H9 (cell line): ENCODE measurements at places on chromosomes 3 and 15. TPM values are rescaled to one million over a fixed set of nuclear protein-coding genes. Genes with fewer than 3 reads are reported as not detected.
A peak's percentile ranks its signal among the peaks of the same experiment; 100 is the strongest.

The CYP11A1 gene
- total RNA-seq: 1.7 and 2.3 TPM in 2 replicates

The HTR3D gene
- total RNA-seq: not detected in 2 replicates

The SLC7A14 gene
- total RNA-seq: 0.39 and 0.42 TPM in 2 replicates

DNA sequence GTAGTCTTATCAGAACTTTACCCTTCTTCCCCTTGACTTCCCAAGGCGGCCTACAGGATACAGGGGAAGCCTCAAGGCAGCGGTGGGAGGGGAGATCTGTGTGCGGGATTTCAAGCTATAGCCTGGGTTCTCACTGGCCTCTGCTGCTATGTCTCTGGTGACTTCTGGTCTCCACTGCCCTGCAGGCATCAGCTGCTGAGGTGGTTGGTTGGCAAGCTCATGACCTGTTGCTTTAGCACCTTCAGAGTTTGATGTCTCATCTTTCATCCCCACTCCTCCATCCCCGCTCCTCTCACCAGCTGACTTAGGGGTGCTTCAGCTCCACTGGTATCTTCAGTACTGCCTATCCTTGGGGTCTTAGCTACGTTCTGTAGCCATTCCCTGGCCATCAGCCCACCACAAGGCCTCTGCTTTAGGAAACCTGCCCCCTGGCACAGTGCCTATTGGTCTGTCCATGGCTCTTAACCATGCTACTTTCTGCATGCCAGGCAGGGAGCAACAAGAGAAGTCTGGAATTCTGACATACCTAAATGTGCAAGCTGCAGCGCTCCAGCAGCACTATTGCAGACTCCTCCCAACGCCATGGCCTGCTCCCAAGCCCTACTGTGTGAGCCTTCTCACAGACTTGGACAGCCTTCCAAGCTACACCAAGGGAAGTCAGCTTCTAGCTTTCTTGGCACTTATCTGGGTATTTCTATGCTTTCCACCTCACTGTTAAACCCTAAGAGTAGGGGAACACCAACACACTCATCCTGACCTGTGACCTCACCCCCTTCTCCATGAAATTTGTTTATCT is 1.8 kb upstream of the YEATS2 start:
- H3K27me3 ChIP-seq: no peaks in the 10 kb centered on the region
- no peaks in the 10 kb centered on the region for H3K36me3 ChIP-seq
- no peak for DNase-seq
- no peak overlapping the region for H3K4me3 ChIP-seq
- no peaks in the 10 kb centered on the region; the same call in 1 of the 2 replicates for H3K4me1 ChIP-seq

The FBXL22 gene
- total RNA-seq: 0.48 and 0.52 TPM in 2 replicates

DNA sequence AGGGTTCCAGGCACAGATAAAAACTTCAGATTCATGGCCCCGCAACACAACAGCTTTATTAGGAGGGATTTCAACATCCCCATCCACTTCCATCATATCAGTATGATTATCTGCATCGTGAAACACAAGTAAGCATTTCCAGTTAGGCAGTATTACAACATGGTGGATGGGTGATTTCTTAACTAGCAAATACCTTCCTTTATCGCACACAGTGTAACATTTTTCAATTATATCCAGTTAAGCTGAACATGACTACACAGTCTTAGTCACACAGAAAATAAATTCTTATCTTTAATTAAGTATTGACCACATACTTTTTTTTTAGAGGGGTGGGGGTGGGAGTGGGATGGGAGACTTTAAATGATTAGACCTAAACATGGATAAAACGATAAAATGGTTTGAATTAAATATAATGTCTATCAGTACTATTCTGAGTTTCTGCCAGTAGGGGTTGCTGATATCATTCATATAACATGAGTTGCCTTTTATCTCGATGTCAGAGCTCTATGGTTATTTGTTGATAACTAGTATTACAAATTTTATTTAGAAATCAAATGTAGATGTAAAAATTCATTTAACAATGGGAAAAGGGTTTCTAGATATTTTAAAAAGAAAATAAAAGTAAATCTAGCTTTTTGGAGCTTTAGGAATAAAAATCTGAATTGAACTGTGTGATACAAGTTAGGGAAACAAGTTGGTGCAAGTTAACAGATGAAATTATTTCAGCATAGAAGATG is 146.6 kb downstream of the TBL1XR1 start:
- H3K27me3 ChIP-seq: no peaks in the 10 kb centered on the region
- H3K4me3 ChIP-seq: no peak overlapping the region
- no peaks in the 10 kb centered on the region; the same call in 1 of the 2 replicates for H3K4me1 ChIP-seq
- no peak for DNase-seq
- H3K27ac ChIP-seq: no peak overlapping the region

The ONECUT1 gene
- 14.0 and 14.1 TPM in 2 replicates for total RNA-seq

DNA sequence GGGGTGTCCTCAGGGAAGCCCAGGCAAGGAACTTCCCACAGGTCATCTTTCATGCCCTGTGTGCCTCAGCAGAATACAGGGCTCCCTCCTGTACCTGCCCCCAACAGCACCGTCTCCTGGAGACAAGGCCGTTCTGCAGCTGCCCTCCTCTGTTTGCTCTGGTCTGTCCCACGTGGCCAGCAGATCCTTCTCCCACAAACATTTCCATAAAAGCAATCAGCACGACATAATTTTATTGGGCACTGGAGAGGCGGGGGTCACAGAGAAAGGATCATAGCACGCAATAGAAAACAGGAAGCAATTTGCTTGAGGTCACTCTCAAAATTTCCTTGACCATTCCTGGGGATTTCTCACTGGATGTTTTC is 29.4 kb downstream of the STARD5 start:
- H3K27ac ChIP-seq: no peak overlapping the region
- H3K4me3 ChIP-seq: no peak overlapping the region
- H3K36me3 ChIP-seq: no peaks in the 10 kb centered on the region
- no peaks in the 10 kb centered on the region for H3K27me3 ChIP-seq

DNA sequence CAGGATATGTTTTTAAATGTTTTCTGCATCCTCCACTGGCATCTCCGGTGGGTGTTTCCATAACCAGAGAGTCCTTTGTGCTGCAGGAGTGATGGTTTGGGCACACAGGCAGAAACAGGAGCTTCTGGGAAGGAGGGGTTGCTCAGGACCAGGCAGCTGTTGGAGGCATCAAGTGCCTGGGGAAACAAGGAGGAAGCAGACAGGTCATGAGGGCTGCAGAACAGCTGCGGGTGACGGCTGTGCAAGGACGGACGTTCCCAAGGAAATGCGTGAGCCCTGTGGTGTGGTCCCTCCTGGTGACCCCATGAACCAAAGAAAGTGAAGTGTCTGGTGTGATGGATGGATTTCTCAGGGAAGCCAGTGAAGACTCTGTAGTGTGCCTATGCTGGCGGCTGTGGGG is 61.2 kb upstream of the TNFAIP8L3 start:
- H3K36me3 ChIP-seq: no peaks in the 10 kb centered on the region
- no peak overlapping the region for H3K27ac ChIP-seq
- no peak for DNase-seq
- no peaks in the 10 kb centered on the region for H3K27me3 ChIP-seq
- no peak overlapping the region for H3K4me3 ChIP-seq

DNA sequence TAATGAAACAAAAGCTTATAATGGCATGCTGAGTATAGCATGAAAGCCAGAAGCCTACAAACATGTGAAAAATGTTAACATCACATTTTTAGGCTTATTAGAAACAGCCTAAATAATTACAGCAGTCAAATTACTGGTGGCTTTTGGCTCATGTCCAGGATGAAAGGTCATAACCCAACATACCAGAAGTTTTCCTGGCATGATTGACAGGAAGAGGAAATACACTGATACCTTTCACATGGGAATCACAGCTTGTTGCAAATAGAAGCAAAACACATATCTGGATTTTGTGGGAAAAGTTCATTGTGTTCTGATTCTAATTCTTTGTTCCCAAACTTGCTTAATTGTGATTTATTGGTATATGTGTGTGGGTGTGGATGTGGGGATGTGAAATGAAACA is 393.5 kb upstream of the ARRDC4 start:
- no peaks in the 10 kb centered on the region; the same call in 2 of the 3 replicates for H3K36me3 ChIP-seq
- no peaks in the 10 kb centered on the region for H3K4me1 ChIP-seq
- H3K27ac ChIP-seq: no peak overlapping the region

DNA sequence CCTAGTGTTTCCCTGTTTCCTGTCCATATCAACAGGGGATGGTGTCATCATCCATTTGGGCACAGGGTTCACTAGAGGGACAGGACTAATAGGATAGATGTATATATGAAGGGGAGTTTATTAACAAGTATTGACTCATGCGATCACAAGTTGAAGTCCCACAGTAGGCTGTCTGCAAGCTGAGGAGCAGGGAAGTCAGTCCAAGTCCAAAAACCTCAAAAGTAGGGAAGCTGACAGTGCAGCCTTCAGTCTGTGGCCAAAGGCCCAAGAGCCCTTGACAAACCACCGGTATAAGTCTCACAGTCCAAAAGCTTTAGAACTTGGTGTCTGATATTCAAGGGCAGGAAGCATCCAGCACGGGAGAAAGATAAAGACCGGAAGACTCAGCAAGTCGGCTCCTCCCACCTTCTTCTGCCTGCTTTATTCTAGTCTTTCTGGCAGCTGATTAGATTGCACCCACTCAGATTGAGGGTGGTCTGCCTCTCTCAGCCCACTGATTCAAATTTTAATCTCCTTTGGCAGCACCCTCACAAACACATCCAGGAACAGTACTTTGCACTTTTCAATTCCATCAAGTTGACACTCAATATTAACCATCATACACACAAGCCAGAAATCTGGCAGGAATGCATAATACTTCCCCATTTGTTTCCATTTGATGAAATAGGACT is 43.4 kb downstream of the CD200 start:
- DNase-seq: no peak
- no peak overlapping the region for H3K27ac ChIP-seq
- no peaks in the 10 kb centered on the region for H3K27me3 ChIP-seq

DNA sequence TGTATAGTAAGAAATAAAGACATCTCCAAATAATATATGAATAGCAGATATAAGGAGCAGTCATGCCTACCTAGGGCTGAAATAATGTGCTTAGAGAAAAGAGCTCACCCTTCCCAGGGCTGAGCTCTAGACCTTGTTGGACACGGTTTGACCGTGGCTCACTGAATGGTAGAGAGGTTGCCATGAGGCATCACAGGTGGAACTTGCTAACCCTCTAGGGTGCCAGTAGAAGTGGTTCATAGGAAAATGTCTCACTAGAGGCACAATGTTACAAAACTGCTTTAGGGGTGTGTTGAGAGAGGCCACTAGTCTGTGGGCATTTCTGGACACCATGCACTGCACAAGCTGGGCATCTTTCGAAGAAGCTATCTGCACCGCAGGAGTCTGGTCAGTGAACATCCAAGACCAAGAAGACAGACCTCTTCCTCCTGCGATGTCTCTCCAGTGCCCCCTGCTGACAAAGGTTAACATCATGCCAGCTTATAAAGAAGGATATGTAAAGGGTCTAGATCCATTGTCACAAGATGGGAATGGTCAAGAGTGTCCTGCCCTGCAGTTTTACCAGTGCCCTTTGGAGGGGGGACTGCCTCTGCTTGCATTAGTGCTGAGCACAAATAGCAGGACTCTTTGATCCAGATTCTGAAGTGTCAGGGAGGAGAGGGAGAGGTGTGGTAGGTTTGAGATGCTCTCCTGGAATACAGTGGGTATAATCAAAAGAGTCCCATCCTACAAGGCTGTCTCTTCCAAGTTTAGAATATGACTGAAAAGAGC is 266.8 kb downstream of the ZNF385D start:
- H3K27me3 ChIP-seq: no peaks in the 10 kb centered on the region
- peak; percentile 79 for DNase-seq
- H3K36me3 ChIP-seq: no peaks in the 10 kb centered on the region
- H3K4me3 ChIP-seq: no peak overlapping the region
- no peaks in the 10 kb centered on the region for H3K4me1 ChIP-seq

The VILL gene
- total RNA-seq: 3.2 and 3.8 TPM in 2 replicates

- no peak overlapping the region for H3K4me3 ChIP-seq
- H3K27ac ChIP-seq: no peak overlapping the region
- no peaks in the 10 kb centered on the region; the same call in 1 of the 2 replicates for H3K4me1 ChIP-seq
Measured at GRCh38 chr15:79948095-79948695, 22.8 kb downstream of the BCL2A1 start.

- H3K27ac ChIP-seq: no peak overlapping the region
- H3K27me3 ChIP-seq: peaks cover 5% of the 10 kb centered on the region; the same call in 1 of the 2 replicates
- H3K4me1 ChIP-seq: no peaks in the 10 kb centered on the region
- no peak for DNase-seq
Measured at GRCh38 chr3:132062535-132062934, 27.7 kb upstream of the CPNE4 start.

- DNase-seq: no peak
- H3K27me3 ChIP-seq: no peaks in the 10 kb centered on the region
- no peaks in the 10 kb centered on the region; the same call in 1 of the 2 replicates for H3K4me1 ChIP-seq
- no peak overlapping the region for H3K27ac ChIP-seq
- H3K4me3 ChIP-seq: no peak overlapping the region
Measured at GRCh38 chr3:49013113-49013737, 5.2 kb downstream of the DALRD3 start.

- no peak overlapping the region for H3K4me3 ChIP-seq
- no peak for DNase-seq
- H3K27ac ChIP-seq: no peak overlapping the region
Measured at GRCh38 chr15:42072141-42072685, 22.1 kb downstream of the PLA2G4D start.

GRCh38 chr3:182725372-182726251 is 67.7 kb upstream of the ATP11B start:
- H3K36me3 ChIP-seq: no peaks in the 10 kb centered on the region
- DNase-seq: no peak
- no peaks in the 10 kb centered on the region for H3K27me3 ChIP-seq
- no peaks in the 10 kb centered on the region for H3K4me1 ChIP-seq

The ACP3 gene
- total RNA-seq: 0.17 and 0.39 TPM in 2 replicates

GRCh38 chr15:63218100-63218808 is 28.8 kb downstream of the RAB8B start:
- H3K4me1 ChIP-seq: no peaks in the 10 kb centered on the region; the same call in 1 of the 2 replicates
- no peak for DNase-seq
- H3K27me3 ChIP-seq: no peaks in the 10 kb centered on the region
- H3K36me3 ChIP-seq: no peaks in the 10 kb centered on the region
- no peak overlapping the region for H3K4me3 ChIP-seq
- H3K27ac ChIP-seq: no peak overlapping the region

GRCh38 chr3:27194861-27195483 is 174.2 kb downstream of the NEK10 start:
- DNase-seq: no peak
- no peaks in the 10 kb centered on the region for H3K4me1 ChIP-seq
- H3K4me3 ChIP-seq: no peak overlapping the region

DNA sequence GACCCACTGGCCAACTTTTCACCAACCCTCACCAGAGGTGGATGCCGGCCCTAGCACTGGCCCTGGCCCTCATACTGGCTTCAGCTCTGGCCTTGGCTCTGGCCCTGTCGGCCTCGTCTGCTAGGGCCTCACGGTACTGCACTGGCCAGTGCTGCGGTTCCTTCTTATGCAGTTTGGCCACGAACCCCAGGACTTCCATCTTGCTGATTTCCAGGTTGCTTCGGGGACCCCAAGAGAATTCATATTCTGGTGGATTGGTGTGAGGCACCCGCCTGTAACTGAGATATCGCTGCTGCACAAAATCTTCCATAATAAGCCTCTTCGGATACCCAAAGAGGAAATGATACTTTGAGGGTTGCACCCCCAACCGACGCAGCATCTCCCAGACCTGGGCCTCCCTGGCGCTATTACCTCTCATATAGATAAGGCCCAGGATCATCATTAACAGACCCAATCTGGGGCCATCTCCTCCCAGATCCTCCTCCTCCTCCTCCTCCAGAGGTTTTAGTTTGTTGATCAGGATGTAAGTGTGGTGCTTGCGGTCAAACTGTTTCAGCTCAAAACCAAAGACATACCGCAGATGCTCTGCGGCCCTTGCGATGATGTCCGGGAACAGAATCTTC is 883 bp downstream of the MAGEF1 start:
- H3K27ac ChIP-seq: peak overlapping the region; percentile 12
- no peak for DNase-seq
- peak overlapping the region; percentile 98 for H3K4me3 ChIP-seq
- no peaks in the 10 kb centered on the region for H3K4me1 ChIP-seq

- no peak overlapping the region for H3K27ac ChIP-seq
- H3K4me3 ChIP-seq: no peak overlapping the region
Measured at GRCh38 chr3:42874749-42875148, 930 bp downstream of the CYP8B1 start.

The DCLK3 gene
- total RNA-seq: 1.4 and 1.6 TPM in 2 replicates
